ENCODE measurements at places on chromosomes 1 and 21.

DNA sequence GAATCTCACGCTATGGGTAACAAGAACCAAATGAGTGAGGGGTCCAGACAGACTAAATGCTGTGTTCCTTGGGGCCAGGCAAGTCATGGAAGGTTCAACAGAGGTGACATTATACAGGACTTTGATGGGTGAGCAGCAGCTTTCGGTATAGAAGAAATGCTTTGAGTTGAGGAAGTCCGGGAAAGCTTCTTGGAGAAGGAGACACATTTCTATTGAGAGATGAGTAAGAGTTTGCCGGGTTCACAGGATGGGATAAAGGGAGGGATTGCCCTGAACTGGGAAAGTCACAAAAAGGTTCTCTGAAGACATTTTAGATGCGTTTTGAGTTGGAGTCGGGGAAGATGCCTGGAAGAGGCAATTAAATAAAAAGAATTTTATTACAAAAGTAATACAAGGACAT, 580 bp upstream of the AZIN2 start:
- no peak for DNase-seq

DNA sequence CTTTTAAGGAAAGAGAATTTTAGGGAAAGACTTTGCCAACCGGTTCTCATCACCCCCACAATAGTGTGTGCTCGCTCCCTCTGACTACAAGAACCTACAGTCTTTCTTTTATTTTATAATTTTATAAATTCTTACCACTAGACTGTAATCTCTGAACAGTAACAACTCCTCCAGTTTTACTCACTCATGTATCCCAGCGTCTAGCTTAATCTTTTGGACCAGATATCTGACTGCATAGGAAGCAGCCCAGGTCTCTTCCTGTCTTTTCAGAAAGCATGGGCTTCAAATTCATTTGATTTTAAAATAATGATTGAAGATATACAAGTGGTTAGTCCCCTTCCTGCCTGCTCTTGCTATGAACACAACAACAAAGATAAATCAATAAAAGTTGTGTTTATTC, 19.0 kb upstream of the DUSP10 start:
- DNase-seq = no peak

DNA sequence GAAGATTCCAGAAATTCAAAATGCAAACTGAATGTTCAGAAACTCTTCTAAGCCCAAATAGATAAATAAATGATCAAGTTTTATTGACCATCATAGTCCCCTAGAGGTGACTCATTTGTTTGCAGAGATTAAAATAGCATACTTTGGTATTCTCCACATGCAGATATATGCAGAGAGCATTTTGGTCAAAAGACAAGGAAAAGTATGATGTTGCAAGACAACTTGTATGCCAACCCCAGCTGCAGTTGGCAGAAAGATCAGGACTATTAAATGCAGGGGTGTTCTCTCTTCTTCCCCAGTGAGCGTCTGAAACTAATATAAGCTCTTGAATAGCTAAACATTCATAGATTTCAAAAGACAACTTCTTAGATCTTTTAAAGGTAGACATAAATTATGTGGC, 404.9 kb downstream of the LTN1 start:
- no peak for DNase-seq

GRCh38 chr1:66503841-66504470, 30.0 kb upstream of the SGIP1 start:
- no peak for DNase-seq

GRCh38 chr1:40757084-40757483, 26.5 kb upstream of the KCNQ4 start:
- DNase-seq = no peak

DNA sequence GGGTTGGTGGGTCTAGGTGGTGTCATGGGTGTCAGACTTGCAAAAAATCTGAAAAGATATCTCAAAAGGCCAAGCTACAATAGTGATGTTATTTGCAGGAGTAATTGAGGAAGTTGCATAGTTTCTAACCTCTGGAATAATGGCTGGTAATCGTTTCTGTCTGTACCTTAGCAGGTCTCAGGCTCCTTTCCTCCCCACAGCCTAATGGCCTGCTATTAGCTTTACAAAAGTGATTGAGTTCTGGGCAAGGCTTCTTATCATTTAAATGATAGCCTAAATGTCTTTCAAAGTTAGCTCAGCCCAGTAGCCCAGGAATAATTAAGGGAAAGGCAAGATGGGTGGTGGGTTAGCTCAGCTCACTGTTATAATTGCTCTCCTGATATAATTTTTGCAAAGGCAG, 37.7 kb upstream of the IGSF5 start:
- DNase-seq = no peak

Measured in left renal pelvis (tissue), 4 donors.